ENCODE measurements at places on chromosomes 11 and 22.

- no peak for DNase-seq
Observed at GRCh38 chr11:47302853-47303252, 32.9 kb downstream of the MADD start.

- no peak for DNase-seq
Observed at GRCh38 chr11:74282421-74282820, 29.0 kb downstream of the P4HA3 start.

- DNase-seq: no peak
Observed at GRCh38 chr11:61309739-61310138, 14.6 kb upstream of the VWCE start.

- DNase-seq: no peak
Observed at GRCh38 chr22:44529827-44530523, 31.9 kb upstream of the RTL6 start.

DNA sequence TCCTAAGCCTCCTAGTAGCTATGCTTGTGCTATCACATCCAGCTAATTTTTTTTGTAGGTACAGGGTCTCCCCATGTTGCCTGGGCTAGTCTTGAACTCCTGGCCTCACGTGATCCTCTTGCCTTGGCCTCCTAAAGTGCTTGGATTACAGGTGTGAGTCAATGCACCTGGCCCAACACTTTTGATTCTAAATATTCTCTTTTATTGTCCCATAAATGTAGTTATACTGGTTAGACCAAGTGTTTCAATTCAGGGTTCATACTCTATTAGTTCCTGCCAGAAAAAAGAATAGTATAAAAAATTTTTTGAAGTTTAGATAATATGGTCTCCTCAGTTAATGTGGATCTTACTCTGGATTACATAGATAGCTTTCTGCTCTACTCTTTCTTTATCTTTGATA is 6.7 kb upstream of the PTH start:
- DNase-seq: no peak

- peak; percentile 31 for DNase-seq
Observed at GRCh38 chr11:63985812-63986155, 454 bp upstream of the OTUB1 start.

DNA sequence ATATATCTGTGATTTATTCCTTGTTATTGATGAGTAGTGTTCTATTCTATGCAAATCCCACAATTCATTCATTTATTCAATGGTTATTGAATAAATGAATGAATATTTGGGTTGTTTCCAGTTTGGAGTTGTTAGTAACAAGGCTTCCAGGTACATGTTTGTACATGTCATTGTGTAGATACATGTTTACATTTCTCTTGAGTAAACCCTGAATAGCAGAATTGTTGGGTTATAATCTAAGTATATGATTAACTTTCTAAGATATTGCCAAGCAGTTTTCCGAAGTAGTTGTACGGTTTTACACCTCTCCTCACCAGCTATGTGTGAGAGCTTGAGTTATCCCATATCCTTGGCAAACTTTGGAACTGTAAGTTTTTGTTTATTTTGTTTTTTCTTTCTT is 18.5 kb upstream of the OR8G1 start:
- no peak for DNase-seq

DNA sequence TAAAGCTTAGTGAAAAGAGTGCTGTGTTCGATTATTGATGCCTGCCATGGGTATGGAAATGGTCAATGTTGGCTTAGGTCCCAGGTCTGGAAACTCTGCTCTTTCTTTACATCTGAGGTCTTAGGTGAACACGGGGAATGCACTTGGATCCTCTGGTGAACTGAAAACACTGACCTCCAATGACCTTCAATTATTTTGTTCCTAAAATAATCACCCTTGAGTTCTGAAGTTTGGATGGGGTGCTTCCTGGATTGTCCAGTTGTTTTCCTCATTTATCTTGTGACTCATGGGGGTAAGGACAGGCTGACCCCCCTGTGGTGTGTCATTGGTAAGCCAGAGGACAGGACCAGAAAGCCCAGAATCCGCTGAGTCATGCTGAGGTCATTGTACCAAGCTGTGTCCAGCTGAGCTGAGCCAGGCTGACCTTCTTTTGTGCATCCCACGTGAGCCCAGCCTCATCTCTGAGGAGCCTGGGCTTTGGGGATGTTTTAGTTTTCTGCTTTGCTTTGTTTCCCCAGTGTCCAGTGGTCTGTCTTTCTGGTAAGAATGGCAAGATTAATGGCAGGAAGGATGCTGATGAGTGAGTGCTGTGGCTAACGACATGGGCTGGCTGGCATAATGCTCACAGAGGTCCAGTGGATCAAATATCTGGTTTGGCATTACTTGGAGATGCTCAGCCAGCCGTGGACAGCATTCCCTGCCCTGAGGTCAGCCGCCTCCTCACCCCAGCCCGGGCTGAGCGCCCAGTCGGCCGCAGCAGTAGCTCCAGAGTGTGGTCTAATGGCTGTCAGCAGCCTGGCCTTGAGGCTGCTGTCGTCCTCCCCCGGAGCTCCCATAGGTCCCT is 35.6 kb downstream of the AMPD3 start:
- peak; percentile 94 for DNase-seq

DNA sequence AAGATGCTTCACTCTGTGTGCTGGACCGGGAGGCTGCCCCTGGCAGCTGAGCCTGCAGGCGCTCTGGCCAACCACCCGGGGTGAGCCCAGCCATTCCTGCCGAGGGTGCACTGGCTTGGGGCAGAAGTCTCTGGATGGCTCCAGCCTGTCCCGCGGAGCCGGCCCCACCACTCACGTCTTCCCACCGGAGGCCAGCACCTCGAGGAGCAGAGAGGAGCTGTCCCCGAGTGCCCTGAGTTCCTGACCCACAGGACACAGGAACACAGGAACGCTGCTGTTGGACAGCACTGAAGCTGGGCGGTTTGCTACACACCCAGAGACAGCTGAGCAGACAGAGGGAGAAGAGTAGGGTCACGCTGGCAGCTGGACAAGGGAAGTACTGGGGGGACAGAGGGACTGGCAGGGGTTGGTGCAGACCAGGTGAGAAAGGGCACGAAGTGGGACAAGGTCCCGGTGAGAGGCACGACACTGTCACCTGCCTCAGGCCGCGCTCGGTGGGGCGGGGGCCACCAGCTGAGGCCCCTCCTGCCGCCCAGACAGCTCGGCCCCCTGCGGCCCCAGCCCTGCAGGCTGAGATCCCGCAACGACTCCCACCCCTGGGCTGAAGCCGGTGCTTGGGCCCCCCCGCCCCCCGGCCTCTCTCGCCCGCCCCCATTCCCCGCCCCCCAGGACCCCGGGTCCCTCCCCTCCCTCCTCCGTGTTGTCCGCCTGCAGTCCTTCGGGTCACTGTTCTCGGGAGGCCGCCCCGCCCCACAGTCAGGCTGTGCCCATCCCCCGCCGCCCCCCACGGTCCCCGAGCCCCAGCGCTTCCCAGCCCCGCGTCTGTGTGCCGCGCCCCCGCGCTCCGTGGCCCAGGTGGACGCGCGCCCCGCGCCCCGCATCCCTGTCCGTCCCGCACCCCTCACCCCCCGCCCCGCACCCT is 624 bp upstream of the B4GALNT4 start:
- DNase-seq: peak; percentile 12

DNA sequence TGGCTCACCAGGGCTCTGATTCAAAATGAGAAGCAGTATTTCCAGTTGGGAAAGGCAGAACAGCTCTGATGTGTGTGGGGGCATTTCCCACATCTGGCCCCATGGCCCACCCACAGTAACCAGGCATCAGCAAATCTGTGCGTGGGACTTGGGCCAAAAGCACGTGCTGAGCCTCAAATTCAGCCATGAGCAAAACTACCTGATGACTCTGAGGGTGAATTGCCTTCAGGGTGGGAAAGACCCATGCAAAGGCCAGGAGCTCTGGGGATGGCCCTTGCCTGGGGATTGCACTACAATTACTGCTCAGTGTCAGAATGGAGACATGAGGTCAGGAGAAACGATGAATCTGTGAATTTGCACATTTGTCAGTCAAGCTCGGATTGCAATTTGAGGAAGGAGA is 20.9 kb downstream of the TP53AIP1 start:
- peak; percentile 94 for DNase-seq

DNA sequence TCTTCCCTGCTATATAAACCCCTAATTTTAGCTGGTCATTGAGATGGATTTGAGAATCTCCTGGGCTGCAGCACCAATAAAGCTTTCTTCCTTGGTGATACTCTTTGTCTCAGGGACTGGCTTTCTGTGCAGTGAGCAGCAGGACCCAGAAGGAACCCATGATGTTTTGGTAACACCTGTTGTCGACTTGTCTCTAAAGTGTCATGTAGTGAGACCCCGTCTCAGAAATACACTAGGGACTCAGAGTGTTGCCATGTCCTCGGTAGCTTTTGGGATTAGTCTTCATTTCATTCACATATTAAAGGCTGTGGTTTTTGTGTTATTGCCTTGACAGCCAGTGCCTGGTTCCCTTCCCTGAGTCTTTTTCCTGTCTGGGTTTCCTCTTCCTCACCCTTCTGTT is 1078.7 kb downstream of the TBC1D22A start:
- DNase-seq: no peak

DNA sequence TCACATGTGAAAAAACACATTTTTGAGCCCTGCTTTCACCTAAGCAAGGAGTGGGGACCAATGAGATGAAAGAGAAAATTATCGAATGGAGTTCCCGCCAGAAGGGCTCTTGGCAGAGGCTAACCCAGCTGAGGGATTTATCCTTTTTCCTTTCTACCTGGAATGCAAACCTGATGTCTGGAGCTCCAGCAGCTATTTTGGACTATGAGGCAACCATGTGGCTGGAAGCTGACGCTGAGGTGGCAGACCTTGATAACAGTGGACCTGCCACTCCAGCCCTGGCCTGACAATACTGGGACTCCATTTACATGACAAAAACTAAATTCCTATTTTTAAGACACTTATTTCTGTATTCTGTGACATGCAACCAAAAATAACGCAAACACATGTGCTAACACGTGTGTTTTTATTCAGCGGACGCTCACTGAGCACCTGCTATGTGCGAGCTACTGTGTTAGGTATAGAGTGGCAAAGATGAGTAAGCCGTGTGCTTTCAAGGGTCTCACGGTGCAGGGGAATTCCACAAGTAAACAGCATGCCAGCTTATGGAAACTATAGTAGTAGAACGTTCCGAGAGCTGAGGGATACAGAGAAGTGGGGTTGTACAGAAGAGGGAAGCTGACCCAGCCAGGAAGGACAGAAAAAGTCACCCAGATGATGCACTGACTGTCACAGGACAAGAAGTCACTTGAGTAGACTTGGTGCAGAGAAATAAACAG is 19.1 kb upstream of the ISX start:
- no peak for DNase-seq

GRCh38 chr22:33315954-33316353 is 257.8 kb upstream of the SYN3 start:
- no peak for DNase-seq

DNA sequence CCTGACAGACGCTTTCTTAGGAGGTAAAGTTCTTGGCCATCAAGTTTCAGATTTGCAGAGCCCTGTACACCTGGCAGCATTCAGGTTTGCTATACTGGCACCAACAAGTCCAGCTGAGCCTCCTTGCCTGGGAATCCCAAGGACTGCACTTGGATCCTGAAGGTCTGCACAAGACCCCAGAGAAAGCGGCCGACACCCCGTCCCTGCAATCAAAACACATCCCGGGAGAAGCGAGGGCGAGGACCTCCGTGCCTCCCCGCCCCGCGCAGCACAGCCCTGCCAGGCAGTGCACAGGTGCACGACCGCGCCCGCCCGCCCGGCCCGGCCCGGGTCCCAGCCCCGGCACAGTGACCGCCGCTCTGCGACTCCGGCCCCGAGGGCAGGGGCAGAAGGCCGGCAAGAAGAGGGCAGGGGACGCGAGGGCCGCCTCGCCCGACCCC is 559 bp downstream of the MRTFA start:
- no peak for DNase-seq

GRCh38 chr11:132064987-132065620 is 694.7 kb downstream of the NTM start:
- peak; percentile 45 for DNase-seq

DNA sequence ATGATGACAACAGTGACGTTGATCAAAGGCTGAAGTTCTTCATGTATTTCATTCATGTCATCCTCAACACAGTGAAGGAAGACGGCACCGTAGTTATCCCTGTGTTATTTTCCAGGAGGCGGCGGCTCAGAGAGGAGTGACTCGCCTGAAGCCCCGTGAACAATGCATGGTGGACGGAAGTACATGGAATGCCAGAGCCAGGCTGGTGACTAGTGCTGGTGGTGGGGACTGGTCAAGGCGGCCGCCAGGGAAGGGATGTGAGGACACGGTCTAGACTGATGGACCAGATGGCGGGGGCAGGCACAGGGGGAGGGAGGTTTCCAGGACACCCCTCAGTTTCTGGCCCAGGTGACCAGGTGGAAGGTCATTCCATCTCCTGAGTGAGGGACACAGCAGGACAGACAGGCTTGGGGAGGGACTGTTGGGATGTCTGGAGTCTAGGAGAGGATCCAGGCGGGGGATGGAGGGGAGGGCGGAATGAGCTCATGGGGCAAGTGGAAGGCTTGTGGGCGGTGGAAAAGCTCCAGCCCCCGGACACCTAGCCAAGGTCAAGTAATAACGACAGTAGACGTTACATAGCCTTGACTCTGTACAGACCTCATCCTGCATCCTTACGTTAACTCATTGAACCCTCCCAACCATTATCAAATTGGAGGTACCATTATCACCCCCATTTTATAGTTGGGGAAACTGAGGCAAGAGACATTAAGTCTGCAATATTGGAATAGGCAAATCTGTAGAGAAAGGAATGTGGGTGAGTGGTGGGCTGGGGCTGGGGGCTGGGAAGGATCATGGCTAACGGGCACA is 16.0 kb upstream of the PICK1 start:
- DNase-seq: no peak

DNA sequence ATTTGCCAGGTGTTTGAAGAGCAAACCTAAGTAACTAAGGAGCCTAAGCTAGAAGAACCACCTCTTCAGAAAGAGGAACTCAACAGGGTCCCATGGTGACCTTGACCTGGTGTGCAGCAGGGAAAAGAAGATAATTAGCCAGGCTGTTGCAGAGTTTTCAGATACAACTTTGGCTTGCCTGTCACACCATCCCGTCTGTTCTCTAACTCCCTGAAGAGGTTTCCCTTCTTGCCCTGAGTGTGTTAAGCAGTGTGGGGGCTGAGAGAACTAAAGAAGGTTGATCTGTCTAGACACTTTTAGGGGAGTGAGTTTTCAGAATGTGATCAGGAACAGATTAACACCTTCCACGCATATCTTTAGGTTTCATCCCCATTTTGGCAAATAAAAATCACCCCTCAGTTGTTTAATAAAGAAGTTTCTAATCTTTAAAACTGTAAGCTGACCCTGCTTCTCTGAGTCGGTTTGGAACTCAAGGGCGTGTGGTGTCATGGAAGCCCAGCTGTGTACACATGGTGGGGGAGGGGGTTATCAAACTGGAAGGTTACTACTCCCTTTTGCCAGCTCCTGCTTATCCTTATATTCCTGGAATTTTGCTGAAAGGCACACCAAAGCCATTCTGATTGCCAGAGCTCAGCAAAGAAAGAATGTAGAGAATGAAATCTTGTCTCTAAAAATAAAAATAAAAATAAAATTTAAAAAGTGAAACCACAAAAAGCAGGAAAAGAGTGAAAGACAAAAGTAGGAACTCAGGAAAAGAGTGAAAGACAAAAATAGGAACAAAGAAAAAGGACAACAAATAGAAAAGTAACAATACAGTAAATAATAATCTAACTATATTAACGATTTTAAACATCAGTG is 70.2 kb downstream of the DBX1 start:
- no peak for DNase-seq

Measured in suppressor macrophage treated with lipopolysaccharide for 1 hour (primary cell).